AG04449 (cell line): ENCODE measurements at places on chromosomes 7 and 10.

- DNase-seq, result no peak
Observed at GRCh38 chr10:82572744-82573143, 697.8 kb downstream of the NRG3 start.

DNA sequence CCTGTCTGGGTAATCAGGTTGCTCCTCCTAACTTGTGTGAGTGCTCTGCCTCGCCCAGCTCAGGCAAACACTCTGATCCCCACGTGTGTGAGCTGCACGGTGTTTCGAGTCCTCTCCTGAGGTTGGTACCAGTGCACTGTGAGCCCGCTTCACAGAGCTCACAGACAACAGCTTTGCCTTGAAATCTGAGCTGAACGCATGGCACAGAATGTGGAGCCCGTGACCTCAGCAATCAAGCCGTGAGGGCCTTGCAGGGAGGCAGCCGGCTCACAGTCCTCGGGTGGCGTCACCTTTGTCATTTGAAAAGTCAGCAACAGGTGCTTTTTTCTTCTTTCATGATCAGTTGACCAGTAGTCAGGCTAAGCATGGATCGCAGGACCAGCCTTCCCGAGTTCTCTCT, 60.2 kb upstream of the ADGRA1 start:
- DNase-seq, result no peak

DNA sequence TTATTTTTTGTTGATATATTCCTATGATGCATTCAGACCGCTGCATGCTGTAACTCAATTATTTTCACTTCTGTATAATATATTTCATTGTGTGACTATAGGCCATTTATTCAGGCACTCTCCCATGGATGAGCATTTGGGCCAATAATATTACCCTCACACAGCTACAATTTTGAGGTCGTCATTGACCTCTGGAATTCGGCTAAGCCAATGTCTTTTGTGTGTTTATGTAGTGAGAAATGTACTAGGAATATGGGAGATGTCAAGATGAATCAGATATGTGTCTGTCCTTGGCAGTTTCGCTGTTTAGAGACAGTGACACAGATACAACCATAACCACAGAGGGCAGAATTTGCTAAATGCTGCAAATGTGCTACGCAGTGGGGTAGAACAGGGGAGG, 474.2 kb downstream of the ADRA2A start:
- peak; percentile 0 for DNase-seq

GRCh38 chr7:1857487-1858421, 187.7 kb downstream of the ELFN1 start:
- no peak for DNase-seq

- DNase-seq, result no peak
Observed at GRCh38 chr7:84700563-84701370, 486.1 kb downstream of the SEMA3D start.

- no peak for DNase-seq
Observed at GRCh38 chr10:56296618-56297017, 64.4 kb downstream of the ZWINT start.

DNA sequence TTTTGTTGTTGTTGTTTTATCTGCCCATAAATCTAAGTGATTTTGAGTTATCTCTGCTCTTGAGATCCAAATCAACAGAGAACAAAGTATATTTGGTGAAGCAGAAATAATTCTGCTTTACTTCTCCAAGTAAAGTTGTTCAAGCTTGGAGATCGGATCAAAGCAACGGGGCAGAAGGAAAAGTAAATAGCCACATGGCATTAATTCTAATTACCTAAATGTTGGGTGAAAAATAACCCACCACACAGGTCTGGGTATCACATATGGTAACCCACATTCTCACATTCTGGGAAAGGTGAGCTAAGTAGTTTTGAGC, 3.1 kb downstream of the NRP1 start:
- DNase-seq, result no peak

DNA sequence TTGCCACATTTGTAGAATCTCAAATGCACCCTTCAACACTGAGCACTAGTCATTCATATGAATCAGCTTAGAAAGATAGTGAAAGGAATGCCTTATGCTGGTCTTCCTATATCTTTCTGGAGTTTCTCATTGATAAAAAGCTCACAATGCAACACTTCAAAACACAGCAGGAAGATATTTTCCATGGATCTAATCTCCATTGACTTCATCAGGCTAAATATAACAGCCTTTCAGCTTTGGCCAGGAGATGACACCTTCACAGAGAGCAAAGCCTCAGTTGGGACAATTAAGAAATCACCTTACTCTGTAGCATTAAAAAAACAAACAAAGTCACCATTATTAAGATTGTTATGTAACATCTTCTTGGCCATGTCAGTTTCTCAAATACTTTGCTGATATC, 6.7 kb downstream of the NRP1 start:
- DNase-seq, result no peak

DNA sequence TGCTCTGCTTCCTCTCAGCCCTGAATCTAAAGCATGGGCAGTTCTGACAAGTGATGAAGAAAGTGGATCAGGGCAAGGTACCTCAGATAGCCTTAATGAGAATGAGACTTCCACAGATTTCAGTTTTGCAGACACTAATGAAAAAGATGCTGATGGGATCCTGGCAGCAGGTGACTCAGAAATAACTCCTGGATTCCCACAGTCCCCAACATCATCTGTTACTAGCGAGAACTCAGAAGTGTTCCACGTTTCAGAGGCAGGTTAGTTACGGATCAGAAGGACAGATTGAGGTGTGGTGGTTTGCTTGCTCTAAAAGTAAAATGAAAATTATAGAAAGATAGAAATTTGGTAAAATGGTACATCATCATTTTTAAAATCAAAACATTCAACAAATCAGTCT, 130.4 kb downstream of the AASS start:
- DNase-seq, result no peak

- DNase-seq, result no peak
Observed at GRCh38 chr10:25547382-25547781, 372.6 kb downstream of the GPR158 start.

DNA sequence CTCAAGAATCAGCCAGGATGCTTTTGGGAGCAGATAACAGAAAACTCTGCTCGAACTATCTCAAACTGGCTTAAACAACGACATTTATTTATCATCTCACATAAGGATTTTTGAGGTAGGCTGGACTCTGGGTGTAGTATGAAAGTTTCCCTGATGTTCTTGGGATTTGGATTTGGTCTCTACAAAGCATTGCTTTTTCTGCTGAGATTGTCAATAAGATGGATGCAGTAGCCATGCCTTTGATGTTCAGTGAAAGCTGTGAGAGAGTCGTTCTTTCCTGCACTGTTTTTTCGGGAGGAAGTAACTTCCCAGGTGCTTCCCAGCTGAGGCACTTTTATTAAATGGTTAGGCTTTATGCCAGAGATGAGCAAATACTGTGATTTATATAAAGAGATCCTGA, 181.1 kb downstream of the PRKG1 start:
- no peak for DNase-seq

GRCh38 chr10:10780746-10781145, 236.9 kb upstream of the CELF2 start:
- no peak for DNase-seq

GRCh38 chr7:44796034-44796503, 412 bp upstream of the PPIA start:
- no peak for DNase-seq

- DNase-seq, result no peak
Observed at GRCh38 chr7:129367700-129368388, 66.4 kb upstream of the STRIP2 start.

DNA sequence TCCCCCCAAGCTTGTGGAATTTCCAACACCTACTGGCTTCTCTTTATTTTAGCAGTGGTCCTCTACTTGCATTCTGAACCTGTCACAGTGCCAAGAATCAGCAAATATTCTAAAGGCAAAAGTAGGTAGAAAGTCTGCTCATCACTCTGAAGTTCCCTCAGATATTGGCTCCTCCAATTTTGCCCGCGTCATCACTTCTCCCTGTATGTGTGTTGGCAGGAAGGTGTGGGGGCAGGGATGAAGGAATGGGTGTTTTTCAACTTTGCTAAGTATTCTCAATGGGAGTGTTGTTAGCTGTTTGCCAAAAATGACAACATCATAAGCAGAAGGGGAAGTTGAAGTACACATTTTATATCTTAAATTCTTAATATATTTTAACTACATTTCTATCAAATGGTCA, 226.2 kb downstream of the POLR1F start:
- DNase-seq, result no peak

DNA sequence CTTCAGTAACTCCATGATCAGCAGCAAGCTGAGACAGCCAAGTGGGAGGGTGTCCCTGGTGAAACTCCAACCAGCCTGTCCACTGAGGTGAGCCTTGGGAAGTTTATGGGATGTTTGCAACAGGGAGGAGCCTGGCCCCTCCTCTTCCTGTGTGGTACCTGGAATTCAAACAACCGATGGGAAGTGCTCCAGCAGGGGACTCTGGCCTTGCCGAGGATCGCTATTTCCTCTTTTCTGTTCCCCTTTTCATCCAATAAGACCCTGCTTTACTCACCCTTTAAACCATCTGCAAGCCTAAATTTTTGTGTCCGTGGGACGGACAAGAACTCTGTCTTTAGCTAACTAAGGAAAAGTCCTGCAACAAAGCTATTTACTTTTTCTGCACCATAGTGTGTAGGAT, 491.1 kb upstream of the ZMIZ1 start:
- DNase-seq, result no peak

- no peak for DNase-seq
Observed at GRCh38 chr7:125814100-125814499, 884.5 kb upstream of the POT1 start.

GRCh38 chr10:53325066-53325465, 552.5 kb upstream of the MBL2 start:
- DNase-seq, result no peak

DNA sequence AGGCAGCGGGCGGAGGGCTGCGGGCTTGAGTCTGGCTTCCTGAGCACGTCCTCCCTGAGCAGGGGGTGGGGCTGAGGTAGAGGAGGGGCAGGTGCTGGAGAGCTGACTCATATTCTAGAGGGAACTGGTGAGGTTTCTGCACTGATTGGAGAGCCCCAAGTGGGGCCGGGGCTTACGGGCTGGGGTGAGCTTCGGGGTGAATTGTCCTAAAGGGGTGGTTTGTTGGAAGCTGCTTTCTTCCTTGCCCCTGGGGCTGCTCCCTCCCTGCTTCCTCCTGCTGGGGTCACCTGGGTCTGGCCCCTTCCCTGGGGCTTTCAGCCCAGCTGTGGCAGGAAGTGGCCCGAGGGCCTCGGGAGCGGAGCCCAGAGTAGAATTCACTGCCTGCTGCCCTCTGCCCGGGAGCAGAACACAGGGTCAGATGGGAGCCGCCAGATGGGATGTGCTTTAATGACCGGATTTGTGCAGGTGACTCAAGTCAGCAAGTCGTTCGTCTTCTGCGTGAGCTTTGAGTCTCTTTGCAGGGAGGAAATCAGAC, 48.6 kb downstream of the FAM20C start:
- no peak for DNase-seq

- no peak for DNase-seq
Observed at GRCh38 chr10:84241185-84241790, at the start of gene LRIT1. Gene LRIT1, minus strand, starts transcription at chr10:84241546. Its CDS starts 107 bp downstream, at chr10:84241439.

GRCh38 chr7:104973909-104974415, 40.0 kb upstream of the KMT2E start:
- no peak for DNase-seq

- peak; percentile 26 for DNase-seq
Observed at GRCh38 chr7:6175645-6176044, 96.8 kb downstream of the CYTH3 start.

- peak; percentile 89 for DNase-seq
Observed at GRCh38 chr10:21926949-21927348, 76.6 kb downstream of the DNAJC1 start.

DNA sequence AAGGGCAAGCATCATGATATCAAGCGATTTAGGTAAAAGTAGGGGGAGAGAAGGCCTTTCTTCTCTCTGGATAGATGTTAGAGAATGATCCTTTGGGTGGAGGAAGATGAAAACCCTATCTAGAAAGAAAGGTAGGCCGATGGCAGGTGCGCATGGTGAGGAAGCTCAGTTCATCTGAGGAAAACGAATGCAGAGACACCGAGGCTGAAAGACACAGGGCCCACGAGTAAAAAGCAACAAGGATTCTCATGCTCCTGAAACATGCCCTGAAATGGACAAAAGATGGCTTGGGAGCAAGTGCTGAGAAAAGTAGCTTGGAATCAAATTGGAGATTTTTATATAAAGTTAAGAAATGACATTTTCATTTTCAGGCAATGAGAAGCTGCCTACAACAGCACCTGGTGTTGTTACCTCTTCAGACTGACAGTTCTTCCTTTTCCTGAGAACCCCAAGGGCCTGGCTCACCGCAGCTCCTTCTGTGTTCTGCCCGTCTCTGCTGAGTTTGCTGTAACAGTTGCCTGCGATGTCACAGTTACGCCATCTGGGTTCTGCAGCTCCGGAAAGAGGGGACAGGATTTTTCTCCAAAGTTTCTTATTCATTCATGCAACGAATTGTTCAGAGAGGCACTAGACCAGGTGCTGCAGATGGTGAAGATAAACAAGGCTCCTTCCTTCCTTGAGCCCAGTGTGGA, 402.0 kb upstream of the KLF6 start:
- no peak for DNase-seq

DNA sequence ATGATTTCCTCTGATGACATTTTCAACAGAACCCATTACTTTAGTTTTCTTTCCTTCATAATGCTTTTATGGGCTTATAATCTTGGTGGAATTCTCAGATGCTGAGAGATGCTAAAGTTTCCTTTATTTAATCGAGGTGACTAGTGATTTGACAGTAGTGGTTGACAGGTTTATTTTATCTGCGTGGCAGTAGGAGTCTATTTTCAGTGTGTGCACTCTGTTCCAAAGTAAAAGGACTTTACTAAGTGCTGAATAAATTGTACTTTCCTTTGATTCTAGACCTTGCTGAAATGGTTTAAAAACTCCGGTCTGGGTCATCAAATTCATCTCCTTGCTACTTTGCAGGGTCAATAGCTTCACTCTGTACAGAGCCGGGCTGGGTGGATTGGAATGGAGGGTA, 900.3 kb downstream of the LRMDA start:
- no peak for DNase-seq

DNA sequence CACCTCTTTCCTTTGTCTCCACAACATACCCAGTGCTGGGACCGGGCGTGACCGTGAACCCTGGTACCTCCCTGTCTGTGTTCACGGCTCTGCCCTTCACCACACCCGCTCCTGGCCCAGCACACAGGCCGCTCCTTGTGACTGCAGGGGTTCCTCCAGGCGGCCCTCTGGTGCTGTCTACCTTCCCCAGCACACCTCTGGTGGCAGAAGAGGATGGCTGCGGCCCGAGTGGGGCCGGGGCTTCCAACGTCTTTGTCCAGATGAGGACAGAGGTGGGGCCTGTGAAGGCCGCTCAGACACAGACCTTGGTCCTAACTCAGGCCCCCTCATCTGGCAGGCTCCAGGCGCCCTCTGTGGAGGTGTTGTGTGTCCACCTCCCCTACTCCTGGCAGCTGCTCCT, 55.4 kb upstream of the SGMS1 start:
- no peak for DNase-seq

- DNase-seq, result no peak
Observed at GRCh38 chr7:149023662-149024061, 4.6 kb downstream of the PDIA4 start.

- DNase-seq, result no peak
Observed at GRCh38 chr10:25698638-25699037, 235.4 kb upstream of the MYO3A start.
